ENCODE measurements at places on chromosomes 6 and 20.

GRCh38 chr20:43462660-43463526 lies 5.2 kb downstream of the SRSF6 start:
- DNase-seq, result no peak

DNA sequence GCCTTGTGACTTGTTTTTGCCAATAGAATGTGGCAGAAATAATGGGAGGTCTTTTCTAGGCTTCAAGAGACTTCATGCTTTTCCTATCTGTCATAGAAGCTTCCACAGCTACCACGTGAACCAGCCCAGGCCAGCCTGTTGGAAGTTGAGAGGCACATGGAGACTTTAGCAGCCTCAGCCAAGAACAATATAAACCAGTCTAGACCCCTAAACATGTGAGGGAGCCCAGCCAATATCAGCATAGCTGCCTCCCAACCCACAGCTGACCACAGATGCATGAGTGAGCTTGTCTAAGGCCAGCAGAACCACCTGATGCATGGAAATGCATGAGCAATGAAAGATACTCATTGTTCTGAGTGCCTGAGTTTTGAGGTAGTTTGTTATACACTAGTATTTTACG lies 540.7 kb upstream of the BTBD3 start:
- no peak for DNase-seq

DNA sequence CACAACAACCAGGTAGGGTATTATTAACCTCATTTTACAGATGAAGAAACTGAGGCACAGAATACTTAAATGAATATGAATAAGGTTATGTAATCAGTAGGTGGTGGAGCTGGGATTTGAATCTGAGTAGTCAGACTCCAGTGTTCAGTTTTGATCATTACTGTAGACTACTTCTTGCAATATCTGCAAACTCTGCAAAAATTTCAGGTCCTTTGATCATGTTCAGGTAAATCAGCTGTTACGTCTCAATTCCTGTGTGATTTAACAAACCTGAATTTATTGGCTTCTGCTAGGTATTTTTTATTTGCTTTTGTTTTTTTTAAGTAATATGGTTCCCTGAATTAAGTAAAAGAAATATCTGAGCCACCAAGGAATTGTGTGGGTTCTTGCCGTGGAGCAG lies 70.7 kb upstream of the NOTCH4 start:
- no peak for DNase-seq

DNA sequence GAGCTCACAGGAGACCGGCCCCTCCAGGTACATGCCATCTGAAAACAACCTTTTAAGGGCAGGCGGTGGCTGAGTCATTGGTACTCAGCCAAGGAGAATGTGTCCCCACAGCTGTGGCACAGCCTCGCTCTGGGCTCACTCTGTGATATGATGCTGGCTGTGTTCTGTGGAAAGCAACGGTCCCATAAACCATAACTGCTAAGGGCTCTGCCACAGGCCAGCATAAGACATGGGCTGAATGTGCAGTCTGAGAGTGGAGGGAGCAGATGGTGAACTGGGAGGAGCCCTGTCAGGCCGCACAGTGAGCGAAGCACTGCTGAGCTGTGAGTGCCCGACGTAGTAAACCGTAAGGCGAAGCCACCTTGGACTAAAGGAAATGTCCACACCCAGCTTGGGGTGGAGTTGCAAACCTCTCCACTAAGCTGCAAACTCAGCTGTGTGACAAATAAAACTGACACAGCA lies 375.8 kb downstream of the THBS2 start:
- no peak for DNase-seq

GRCh38 chr6:155444120-155444917 lies 11.3 kb downstream of the NOX3 start:
- no peak for DNase-seq

- DNase-seq, result peak; percentile 19
These were observed 149.7 kb upstream of the TNFAIP3 start for GRCh38 chr6:137717074-137718073.

DNA sequence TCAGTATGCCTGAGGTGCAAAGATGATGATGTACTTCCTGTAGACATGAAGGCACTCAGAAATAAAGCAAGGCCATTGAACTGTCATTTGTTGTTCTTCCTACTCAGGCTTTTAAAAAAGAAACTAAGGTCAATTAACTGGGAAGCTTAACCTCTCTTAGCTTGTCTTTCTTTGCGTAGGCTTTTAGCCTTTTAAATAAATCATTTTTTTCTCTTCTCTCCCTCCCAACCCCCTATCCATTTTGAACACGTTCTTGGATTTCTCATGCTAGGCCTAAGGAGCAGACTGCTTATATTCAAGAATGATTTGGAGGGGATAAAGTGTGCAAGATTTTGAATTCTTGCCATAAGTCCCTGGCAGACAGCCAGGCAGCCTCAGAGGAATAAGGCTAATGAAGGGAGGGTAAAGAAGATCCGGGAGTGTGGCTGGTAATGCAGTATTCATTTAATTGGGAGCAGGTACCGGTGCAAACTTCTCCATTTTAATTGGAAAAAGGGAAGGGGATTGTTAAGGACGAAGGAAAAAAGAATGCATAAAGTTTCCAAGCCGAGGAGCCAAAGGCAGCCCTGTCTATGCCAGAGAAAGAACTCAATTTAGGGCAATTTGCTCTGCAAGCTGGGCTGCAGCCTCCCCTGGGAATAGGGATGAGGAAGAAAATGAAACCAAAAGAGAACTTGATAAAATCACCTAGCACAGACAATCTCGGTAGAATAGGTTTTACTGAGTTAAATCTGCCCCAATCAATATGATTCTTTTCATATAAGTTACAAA lies 343.8 kb upstream of the MMS22L start:
- DNase-seq, result no peak

DNA sequence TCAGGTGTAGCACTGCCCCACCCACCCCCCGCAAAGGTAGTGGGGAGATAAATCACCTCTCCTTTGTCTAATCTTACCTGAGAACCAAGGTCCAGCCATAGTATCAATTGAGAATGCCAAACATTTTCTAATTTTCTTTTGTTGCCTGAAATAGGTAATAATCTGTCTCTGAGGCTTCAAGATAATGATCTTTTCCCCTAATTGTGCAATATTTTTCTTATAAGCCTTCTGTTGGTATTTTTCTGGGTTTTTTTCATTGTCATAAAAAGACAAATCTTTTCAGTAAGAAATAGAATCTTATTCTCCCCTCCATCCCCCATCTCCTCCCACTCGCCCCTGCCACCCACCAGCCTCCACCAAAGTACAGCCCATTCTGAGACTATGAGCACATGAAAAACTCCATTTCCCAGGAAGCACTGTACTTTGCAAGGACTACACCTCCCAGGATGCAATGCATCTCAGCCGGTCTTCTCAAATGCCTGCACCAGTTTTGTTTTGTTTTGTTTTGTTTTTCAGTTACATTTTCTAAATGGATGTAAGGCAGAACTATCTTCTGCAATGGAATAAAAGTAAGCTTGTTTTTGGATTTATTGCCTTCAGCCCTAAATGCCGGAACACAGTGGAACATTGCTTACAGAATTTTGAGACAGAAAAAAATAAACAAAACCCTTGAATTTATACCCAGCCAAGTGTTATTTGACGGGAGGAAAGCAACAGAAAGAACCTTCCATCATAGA lies 268.0 kb downstream of the TFAP2A start:
- no peak for DNase-seq

DNA sequence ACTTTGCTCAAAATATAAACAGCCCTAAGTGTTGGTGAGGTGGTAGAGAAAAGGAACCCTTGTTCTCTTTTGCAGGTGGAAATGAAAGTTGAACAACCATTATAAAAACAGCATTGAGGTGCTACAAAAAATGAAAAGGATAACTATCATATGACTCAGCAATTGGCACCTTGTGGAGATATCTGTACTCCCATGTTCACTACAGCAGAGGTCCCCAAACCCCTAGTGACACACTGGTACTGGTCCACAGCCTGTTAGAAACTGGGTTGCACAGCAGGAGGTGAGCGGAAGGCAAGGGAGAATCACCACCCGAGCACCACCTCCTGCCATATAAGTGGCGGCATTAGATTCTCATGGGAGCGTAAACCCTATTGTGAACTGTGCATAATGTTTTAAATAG lies 267.4 kb upstream of the THEMIS start:
- DNase-seq, result no peak

DNA sequence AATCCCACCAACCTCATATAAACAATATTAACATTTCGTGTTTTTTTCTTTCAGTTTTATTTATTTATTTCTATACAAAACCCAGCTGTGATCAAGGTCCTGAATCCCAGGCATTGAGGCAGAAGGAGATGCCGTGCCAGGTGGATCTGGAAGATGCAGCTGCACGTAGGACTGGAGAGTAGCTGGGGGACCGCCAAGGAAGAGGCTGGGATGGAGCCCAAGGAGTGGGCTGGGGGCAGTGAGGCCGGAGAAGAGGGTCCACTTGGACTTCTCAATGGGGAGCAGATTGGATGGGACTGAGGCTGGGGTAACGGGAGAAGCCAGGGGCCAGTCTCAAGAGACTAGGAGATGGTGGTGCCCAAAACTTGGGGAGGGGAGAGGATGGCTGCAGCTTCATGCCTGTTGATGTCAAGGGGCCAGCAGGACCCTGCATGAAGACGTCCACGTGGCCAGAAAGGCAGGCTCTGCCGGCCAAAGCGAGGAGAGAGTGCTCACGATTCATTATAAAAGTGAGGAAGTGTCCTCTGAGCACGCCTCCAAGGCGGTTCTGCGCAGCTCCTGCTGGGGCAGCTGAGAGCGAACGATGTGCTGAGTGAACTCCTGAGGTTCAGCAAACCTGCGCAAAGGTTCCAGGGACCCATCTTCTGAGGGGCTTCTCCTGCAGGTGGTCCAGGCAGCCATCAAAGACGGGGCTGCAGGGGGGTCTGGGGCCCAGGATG lies 110.3 kb downstream of the BMP7 start:
- DNase-seq, result no peak

DNA sequence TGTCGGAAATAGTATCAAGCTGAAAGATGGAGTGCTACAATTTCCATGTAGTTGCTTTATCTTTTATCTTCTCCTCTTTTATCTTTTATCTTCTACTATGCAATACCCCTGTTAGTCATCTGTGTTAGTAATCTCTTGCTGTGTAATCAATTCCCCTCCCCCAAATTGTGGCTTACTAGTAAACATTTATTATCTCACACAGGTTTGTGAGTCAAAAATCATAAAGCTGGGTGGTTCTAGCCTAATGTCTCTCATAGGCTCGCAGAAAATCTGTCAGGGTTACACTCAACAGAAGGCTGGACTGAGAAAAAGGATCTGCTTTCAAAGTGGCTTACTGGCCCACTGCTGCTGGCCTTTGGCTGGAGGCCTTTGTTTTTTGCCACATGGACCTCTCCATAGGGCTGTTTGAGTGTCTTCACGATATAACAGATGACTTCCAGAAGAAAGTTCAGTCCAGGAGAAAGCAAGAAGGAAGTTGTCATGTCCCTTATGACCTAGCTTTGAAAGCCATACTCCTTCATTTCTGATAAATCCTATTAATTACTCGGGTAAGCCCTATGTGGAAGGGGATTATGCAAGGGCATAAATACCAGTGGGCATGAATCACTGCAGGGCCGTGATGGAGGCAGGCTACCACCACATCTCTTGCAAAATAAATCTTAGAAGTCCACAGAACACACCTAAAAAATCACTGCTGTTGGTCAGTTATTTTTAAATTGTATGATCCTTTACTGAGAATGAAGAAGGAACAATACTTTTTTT lies 24.5 kb upstream of the PTCHD4 start:
- DNase-seq, result no peak

- DNase-seq, result no peak
These were observed 50.8 kb upstream of the DSN1 start for GRCh38 chr20:36824142-36824940.

- no peak for DNase-seq
These were observed 116.8 kb downstream of the CDC5L start for GRCh38 chr6:44504301-44504791.

DNA sequence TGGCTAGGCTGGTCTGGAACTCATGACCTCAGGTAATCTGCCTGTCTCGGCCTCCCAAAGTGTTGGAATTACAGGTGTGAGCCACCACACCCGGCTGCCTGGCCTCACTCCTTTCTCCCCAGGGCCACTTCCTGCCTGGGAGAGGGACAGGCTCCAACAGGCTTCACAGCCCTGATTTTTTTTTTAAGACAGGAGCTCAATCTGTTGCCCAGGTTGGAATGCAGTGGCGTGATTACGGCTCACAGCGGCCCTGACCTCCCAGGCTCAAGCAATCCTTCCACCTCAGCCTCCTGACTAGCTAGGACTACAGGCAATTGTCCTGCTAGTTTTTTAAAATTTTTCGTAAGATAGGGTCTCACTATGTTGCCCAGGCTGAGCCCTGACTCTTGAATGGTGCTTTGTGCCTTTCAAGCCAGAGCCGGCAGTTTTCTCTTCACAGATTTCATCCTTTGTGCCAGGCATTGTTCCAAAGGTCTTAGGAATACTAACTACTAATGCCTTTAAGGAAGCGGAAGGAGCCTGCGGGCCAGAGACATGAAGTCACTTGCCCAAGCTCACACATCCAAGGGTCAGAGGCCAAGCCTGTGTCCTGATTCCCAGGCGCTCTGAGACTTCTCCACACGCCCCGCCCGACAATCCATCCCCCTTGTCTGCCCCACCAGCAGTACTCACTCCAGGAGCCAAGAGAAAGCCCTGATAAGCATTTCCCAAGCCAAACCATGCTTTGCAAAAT lies 19.2 kb downstream of the CAPN11 start:
- DNase-seq, result no peak

GRCh38 chr6:32943864-32944649 lies 3.2 kb upstream of the HLA-DMB start:
- DNase-seq, result no peak

- DNase-seq, result no peak
These were observed 4.6 kb downstream of the SAMD3 start for GRCh38 chr6:130218134-130218533.

DNA sequence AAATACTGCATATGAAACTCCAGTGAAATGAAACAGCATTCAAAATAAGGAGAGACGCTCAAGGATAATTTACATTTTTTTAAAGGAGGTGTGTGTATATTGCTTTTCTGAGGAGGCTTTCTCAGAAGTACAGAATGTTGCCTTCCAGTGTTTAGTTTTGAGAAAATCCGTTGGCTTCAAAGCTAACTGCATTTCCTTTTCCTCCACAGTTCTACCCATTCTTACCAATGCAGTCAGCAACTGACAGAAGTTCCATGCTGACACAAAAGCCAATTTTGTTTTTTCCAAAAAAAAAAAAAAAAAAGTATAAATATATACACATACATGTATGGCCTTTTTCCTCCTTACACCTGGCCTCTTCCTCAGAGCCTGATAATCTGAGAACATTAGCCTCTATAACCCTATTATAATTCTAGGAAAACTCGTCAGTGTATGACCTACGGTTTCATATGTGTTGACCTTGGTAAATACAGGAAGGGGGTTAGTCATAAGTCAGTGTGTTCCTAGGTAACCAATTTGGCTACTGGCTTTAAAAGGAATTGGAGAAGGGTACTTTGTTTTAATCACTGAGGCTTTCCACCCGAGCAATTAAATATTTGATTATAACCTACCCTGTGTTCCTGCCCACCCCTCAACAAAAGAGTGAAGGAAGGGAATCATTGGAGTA lies 24.2 kb downstream of the MGME1 start:
- peak; percentile 49 for DNase-seq

DNA sequence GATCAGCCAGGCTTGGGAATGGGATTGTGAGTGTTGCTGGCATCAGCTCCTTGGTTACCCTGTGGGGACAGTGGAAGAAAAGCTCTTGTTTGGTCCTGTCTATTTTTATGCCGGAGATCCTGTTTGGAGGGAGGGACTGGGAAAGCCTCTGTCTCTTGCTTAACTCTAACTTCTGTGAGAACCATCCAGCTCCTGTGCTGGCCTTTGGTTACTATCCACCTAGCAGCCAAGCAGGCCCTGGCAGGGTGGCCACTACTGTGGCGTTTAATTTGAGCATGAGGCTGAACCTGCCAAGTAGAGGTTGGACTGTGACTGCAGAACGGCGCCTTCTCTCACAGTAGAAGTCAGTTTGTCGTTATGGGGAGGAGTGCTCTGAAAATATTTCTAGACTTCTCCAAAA lies 193.3 kb downstream of the UTRN start:
- DNase-seq, result no peak

Data from NCI-H1417 treated with DMSO at 0.1 percent for 48 hours (cell line).